Esophagus squamous epithelium (tissue), 5 donors: ENCODE measurements at places on chromosomes 2 and 18. TPM values are rescaled to one million over a fixed set of nuclear protein-coding genes. Genes with fewer than 3 reads are reported as not detected.

The NETO1 gene
- total RNA-seq, result 0.76 TPM

The HOXD3 gene
- not detected for total RNA-seq

The SIX3 gene
- total RNA-seq, result not detected

The TLX2 gene
- not detected for total RNA-seq

The PFN4 gene
- not detected for total RNA-seq

The CNTNAP5 gene
- total RNA-seq, result not detected

The SCN2A gene
- total RNA-seq, result not detected

The XIRP2 gene
- total RNA-seq, result 0.03 TPM

The TMEFF2 gene
- not detected for total RNA-seq

The IL1B gene
- 7.0 TPM for total RNA-seq

The KLHL14 gene
- 0.95 TPM for total RNA-seq

The ASIC4 gene
- total RNA-seq, result not detected

The CHRNG gene
- total RNA-seq, result not detected

The HRH4 gene
- not detected for total RNA-seq

The FAM210A gene
- 14.7 TPM for total RNA-seq

The SCN1A gene
- not detected for total RNA-seq

The RMND5A gene
- 36.0 TPM for total RNA-seq

The SCTR gene
- total RNA-seq, result not detected

DNA sequence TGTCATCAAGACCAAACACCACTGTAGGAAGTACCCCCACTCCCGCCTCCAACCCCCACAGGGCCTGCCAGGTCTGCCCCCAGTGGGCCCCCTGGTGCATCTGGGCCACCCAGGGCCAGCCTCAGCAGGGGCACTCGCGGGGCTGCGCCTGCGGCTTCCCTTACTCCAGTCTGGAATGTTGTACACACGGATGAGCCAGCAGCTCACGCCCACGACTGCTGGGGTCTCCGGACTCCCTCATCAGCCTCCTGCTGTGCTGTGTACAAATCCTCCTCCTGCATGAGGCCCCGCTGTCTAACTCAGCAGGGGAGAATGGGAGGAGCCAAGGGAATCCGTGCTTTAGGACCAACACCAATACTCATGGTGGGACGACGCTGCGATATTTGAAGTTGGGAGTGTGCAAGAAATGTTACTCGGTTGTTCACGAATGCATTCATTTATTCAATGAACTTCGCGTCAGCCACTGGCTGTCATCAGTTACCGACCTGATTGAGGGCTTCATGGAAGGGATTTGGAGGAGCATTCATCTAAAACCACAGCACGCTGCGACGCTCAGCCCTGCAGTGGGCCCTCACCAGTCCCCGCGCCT is 654 bp upstream of the ASB1 start:
- no peak for DNase-seq

DNA sequence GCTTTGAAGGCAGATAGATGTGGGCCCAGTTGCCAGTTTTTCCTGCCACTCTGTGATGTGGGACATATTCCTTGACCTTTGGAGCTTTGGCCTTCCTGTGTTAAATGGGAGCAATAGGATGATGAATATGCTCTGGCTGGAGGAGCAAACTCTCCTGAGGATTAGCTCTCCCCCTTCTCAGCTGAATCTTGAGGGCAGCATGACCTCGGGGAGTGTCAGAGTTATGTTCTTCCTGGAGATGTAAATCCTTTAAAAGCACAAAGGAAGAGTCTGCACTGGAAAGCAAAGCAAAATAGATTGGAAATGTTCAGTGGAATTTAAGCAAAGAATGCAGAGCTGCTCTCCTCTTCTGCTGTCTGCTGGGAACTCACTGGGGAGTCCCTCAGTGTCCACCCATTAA is 160.1 kb downstream of the ALK start:
- no peak for DNase-seq

DNA sequence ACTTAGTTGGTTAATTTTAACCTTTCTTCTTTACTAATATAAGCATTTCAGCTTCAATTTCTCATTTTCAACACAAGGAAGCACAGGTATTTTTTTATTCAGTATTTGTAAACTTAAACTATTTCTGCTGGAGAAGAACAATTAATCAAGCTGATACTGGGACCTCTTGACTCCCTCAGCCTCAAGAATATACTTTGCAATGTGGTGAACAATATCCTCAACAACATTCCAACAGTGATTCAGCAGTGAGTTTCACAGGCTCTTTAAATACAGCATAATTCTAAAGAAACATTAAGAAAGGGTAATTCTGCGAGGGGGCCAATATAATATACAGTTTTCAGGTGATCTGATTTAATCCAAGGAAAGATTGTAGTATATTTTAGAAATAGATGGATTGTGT is 10.0 kb downstream of the RAPGEF4 start:
- DNase-seq, result no peak

GRCh38 chr2:232897598-232898408 is 27.7 kb downstream of the SNORC start:
- DNase-seq, result no peak

DNA sequence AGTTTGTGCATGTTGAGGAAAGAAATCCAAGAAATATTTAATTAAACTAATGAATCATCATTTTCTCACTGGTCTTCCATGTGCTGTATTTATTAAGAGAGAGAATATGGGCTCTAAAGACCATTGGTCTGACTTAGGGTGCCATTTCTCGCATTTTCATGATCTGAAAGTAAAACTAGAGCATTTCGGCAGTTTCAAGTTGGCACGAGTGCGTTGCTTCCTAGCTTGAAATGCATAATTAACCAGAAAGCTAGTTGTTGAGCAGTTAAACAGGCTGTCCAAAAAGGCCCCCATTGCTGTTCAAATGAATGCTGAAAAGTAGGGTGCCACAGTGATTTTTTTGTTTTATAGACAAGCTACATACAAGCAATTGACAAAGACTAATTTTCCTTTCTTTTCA is 47.4 kb downstream of the SLC8A1 start:
- no peak for DNase-seq

- no peak for DNase-seq
These were observed 7.4 kb downstream of the CNNM4 start for GRCh38 chr2:96768083-96768561.

GRCh38 chr2:174181368-174181767 is 67.0 kb downstream of the OLA1 start:
- no peak for DNase-seq

DNA sequence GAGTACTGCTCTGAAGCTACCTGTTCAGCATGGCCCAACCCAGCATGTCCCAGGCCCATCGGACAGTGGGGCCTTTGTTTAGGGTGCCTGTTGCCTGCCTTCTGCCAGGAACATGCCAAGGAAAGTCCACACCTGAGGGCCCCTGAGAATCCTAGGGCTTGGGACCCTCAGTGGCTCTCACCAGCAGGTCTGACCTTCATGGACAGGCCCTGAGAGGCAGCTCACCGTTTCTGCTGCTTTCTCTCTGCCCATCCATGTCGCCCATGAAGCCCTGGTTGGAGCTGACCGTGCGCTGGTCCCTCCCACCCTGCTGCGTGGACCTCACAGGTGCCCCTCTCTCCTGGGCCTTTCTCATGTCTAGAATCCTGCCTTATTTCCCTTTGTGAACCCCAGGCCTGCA is 124.0 kb downstream of the GBX2 start:
- DNase-seq, result no peak

- DNase-seq, result no peak
These were observed 20.4 kb upstream of the CCL20 start for GRCh38 chr2:227793148-227793712.

DNA sequence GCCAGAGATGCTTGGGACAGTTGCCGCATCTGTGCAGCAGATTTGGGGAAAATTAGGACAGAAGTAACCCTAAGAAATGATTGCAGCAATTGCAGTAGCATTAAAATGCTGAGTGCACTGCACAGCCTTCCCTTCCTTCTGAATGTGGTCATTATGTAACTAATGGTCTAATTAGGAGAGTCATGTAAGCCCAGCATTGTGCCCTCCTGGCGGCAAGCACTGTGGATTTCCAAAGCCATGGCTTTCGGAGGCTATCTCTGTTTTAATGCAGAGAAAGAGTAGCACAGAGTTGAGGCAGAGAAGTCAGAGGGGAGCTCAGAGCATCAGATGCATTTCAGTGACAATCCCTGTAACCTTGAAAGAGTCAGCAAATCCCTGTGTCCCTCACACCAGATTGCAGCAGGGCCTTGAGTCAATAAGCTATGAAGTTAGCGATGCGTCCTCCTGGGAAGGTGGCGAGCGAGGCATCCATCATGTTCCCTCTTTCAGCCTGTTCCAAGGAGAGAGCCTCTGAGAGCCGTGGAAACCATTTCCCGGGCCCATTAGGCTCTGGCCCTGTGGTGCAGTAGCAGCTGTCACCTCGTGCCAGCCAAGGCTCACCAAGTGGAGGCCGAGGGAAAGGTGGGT is 307.2 kb downstream of the FBXO15 start:
- no peak for DNase-seq

GRCh38 chr2:235542733-235543127 is 48.9 kb downstream of the AGAP1 start:
- no peak for DNase-seq

DNA sequence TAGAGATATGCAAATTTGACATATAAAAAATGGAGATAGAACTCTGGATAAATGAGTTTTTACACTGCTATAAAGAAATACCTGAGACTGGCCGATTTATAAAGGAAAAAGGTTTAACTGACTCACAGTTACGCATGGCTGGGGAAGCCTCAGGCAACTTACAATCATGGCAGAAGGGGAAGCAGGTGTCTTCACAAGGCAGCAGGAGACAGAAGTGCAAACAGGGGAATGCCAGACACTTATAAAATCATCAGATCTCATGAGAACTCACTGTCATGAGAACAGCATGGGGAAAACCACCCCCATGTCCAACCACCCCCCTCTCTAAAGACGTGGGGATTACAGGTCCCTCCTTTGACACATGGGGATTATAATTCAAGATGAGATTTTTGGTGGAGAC is 1540.2 kb upstream of the SLC39A10 start:
- no peak for DNase-seq

GRCh38 chr2:201985728-201986462 is 47.8 kb upstream of the FZD7 start:
- no peak for DNase-seq

- no peak for DNase-seq
These were observed 641.6 kb downstream of the SUCLG1 start for GRCh38 chr2:83817511-83817910.

GRCh38 chr2:199972088-199972626 is 16.8 kb downstream of the MAIP1 start:
- DNase-seq, result no peak

DNA sequence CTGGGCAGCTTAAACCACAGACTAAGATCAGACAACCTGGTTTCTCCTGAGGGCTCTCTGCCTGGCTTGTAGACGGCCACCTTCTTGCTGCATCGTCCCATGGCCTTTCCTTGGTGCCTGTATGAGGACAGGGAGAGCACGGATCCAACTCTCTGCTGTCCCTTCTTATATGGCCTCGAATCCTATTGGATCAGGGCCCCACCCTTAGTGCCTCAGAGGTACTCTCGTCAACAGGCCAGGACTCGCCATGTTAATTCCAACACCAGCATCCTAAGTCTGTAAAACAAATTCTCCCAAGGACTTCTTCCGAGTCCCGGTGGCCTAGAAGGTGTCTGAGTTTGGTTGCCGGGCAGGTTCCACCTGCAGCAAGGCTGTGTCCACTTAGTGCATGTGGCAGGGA is 40.2 kb downstream of the ATP6V1C2 start:
- no peak for DNase-seq

GRCh38 chr18:58993260-58993659 is 128.6 kb downstream of the ZNF532 start:
- no peak for DNase-seq

DNA sequence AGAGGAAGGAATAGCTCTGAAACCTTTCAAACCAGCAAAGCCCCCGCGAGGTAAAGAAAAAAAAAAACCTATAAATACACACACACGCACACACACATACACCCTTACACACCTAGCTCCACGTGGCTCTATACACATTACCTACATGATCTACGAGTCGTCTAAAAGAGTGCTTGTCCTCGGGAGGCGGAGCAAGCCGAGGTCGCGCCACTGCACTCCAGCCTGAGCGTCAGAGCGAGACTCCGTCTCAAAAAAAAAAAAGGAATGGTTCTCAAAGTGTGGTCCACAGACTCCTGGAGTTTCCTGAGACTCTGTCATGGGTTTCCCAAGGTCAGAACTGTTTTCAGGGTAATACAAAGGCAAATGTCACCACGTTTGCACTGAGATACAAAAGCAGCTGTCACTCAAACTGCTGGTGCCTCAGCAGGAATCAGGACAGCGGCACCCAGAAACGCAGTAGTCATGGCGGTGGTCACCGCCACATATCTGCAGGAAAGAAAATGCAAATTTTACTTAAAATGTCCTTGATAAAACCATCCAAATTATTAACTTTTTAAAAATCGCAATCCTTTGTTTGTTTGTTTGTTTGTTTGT is 130.0 kb upstream of the GPC1 start:
- no peak for DNase-seq
